ENCODE measurements at places on chromosomes 13 and 19.

- DNase-seq: no peak
These were observed 23.9 kb downstream of the CCDC70 start for GRCh38 chr13:51885651-51886050.

DNA sequence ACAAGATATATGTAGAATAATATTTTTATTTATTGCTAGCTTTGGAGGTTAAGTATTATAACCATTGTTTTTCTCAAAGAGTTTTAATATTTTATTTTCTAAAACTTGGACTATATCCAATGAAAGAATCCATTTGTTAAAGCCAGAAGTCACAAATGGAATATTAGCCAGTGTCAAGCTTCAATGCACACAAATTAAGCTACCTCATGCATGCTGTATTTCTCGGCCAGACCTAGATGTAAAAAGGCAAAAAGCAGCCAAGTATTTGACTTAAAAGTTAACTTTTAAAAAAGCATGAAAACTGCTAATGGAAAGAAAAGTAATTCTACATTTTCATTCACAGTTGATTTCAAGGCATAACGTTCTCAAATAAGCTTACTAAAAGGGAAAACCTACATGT lies 160.0 kb upstream of the ATXN8OS start:
- no peak for DNase-seq

DNA sequence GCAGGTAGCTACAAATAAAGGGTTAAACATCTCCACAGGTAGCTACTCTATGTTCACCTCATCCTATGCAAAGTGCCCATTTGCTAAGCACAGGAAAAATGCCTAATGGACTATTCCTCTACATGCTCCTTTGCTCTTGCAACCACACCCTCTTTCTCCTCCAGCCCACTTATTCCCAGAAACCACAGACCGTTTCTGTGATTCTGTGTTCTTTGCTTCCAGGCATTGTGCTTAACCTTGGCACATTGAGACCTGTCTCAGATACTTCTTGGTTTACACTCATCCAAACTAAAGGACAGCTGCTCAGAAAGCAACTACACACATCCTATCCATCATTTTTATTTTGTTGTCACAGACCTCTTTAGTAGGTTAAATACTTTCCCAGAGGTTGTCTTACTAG lies 785.0 kb upstream of the MIR17HG start:
- no peak for DNase-seq

DNA sequence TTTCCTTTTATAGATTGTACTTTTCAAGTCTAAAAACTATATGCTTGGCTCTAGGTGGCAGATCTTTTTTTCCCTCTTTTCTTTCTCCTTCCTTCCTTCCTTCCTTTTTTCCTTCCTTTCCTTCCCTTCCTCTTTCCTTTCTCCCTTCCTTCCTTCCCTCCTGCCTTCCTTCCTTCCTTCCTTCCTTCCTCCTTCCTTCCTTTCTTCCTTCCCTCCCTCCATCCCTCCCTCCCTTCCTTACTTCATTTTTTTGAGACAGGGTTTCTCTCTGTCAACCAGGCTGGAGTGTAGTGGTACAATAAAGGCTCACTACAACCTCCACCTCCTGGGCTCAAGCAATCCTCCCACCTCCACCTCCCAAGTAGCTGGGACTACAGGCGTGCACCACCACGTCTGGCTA lies 48.1 kb downstream of the F2RL3 start:
- no peak for DNase-seq

GRCh38 chr13:21243045-21243897 lies 66.8 kb downstream of the MRPL57 start:
- DNase-seq: no peak

DNA sequence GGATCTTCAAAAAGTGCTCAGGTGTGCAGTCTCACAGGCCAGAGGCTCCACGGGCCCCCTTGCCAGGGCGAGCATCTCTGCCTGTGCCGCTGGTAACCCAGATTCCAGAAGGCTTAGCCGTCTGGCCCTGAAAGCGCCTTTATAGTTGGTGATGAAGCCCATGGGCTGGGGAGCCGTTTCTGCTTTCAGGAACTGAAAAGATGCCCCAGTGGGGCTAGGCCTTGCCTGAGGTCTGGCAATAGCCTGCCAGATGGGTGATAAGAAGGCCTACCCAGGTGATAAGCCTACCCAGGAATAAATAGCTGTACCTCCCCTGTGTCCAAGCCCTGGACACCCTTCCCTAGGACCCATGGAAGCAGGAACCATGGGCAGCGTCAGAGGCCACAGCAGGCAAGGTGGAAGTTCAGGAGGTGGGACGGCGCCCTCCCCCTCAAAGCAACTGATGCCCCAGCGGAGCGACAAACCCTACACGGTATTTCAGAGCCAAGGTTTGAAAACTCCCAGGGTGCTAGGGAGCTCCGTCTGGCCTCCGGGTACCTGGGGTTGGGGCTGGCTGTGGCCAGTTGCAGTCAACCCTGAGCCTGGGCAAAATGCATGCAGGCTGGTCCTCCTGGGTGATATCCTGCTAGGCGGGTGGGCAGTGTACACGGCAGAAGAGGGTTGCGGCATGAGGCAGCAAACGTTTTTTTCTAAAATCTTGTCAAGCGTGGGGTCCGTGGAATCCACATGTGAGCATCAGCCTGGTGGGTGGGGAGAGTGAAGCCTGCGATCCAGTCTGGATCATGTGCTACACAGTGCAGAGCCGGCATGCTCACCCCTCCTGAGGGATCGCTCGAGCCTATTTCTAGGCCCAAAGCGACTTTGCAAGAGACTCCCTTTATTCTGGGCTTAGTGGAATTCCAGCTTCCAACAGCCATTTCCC lies 45.3 kb downstream of the ACTN4 start:
- no peak for DNase-seq

- no peak for DNase-seq
These were observed 746.9 kb downstream of the EFNB2 start for GRCh38 chr13:105788530-105788929.

DNA sequence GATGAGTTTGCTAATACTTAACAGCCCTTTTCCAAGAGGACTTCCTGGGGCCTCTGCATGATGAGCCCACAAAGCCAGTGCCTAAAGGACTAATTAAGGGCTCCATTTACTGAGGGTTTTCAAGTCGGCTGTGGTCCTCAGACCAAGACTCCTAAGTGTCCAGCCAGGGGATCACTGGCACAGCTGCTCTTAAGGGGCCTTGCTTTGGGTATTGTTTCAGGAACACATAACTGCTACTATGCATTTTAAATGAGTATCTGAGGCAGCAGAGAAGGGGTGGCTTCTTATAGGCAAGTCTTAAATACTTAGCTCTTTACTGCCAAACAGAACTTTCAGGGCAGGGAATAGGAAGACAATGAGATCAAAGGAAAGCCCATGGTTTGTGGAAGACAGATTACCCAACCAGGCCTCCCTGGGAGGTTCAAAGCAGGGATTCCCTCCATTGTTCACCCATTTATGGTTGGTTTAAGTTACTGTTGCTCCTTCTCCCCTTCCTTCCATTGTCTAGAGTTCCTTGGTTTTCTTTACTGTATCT lies 61.9 kb downstream of the TNFRSF19 start:
- DNase-seq: no peak

Measured in fibroblast of the aortic adventitia (primary cell).